NCI-H1105 (cell line): ENCODE measurements at places on chromosomes 2 and 18.

DNA sequence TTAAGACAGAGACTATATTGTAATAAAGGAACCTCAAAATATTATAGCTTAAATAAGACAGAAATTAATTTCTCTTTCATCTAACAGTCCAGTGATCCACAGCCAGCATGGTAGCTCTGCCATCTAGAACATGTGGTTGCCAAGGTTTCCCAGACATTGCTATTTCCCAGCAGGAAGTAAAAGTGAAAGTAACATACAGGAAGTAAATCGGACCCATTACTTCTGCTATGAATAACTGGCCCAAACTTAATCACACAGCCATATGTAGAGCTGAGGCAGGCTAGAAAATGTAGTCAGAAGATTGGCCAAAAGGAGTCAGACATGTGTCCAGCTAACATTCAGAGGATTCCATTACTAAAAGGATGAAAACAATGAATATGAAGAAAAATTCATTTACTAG, 71.0 kb downstream of the NOL4 start:
- DNase-seq, result no peak

- DNase-seq, result no peak
Measured at GRCh38 chr18:48500517-48500916, 38.3 kb upstream of the CTIF start.

GRCh38 chr18:58100154-58100553, 56.1 kb downstream of the NEDD4L start:
- no peak for DNase-seq

DNA sequence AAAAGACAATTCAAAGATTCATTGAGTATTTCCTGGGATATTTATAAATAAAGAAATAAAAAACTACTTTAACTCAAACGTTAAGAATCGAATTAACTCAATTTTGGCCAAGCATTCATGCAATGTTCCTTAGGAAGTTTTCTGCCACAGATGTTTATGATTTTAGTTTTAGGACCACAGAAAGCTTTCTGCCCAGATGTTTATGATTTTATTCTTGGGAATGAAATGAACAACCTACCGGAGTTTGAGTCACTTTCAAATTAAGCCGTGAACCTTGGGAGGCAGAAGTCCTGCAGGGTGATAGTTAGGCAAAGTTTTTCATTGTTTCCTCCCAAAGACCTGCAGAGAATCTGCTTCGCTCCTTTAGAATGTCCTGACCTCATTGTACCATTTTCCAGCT, 34.7 kb upstream of the MBP start:
- no peak for DNase-seq

GRCh38 chr18:56823986-56824565, 172.9 kb downstream of the WDR7 start:
- DNase-seq, result no peak

- DNase-seq, result no peak
Measured at GRCh38 chr2:30732876-30733275, 74.4 kb downstream of the CAPN13 start.

DNA sequence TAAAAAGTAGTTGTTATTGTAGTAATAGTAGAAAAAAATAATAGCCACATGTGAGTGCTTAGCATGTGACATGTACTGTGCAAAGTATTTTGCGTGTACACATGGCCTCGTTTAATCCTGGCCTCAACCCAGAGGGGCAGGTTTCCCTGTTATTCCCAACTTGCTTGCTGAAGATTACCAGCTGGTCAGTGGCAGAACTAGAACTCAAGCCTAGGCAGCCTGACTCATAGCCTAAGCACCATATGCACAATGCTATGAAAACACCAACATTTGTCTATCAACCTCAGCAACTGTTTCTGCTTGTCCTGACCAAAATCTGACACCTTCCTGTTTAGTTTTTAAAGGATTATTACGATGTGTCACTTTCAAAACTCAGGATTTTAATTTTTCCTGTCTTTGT, 234.9 kb upstream of the SMAD7 start:
- no peak for DNase-seq

DNA sequence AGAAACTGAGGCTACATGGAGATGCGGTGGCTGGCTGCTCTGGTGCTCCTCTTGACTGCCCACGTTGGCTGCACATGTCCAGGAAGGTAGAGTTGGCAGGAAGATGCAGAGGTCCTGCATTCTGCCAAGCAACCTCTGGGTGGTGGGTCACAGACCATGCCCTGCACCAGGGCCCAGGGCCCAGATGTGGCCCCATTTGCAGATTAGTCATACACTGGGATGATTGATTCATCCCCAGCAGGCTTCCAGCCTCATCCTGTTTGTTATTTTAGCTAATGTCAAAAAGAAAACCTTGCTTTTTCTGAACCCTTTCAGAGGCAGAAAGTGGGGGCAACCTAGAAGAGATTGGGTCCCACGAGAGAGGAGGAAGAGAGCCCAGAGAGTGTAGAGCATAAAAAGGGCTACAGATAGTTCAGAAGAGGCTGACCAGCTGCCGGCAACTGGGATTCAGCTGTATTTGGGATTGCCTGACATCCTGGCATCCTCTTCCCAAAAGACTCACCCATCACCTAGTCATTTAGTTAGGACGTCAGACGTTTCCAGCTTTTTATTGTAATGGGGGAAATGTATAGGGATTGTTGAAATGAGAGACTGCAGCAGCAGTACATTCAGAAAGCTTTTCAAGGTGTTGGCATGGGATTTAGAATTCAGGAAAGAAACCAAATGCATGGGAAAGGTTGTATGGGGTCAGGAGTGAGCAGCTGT, 101.9 kb downstream of the CTIF start:
- DNase-seq, result no peak

DNA sequence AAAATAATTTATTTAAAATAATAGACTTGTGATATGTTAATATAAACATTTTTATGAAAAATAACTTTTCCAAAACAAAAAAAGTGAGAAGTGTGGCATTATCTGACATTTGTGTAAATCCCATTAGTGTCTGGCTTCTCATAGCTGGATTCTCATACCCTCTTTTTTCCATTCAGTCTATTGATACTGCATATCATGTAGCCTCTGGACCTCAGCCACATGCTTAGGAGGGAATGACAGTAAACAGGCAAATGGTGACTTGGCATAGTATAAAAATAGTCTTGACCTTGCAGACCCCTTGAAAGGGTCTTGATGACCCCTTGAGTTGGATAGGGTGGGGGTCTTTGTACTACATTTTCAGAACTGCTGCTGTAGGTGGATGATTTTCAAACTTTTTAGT, 29.2 kb downstream of the GALNT1 start:
- no peak for DNase-seq

GRCh38 chr2:7097353-7097895, 180.2 kb downstream of the RNF144A start:
- peak; percentile 50 for DNase-seq

DNA sequence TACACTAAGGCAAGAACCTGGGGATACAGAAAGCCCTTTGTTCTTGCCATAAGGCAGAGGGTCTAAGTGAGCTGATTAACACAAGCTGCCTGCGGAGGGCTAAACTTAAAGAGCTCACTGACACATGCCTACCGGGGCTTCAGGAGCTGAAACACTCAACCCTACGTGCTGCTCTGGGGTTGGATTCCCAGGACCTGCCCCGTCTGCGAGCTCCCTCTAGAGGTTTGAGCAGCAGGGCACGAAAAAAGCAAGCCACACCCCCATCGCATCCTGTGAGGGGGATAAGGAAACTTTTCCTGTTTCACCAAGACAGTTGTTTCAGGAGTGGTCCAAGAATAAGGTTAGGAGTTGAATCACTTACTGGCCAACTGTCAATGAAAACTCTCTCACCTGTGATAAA, 562.1 kb downstream of the TMX3 start:
- no peak for DNase-seq

- DNase-seq, result no peak
Measured at GRCh38 chr18:75618146-75618545, 190.6 kb upstream of the SMIM21 start.

GRCh38 chr18:46097431-46097800, 680 bp downstream of the ATP5F1A start:
- no peak for DNase-seq

- no peak for DNase-seq
Measured at GRCh38 chr2:173286153-173286809, 68.4 kb upstream of the CDCA7 start.

GRCh38 chr18:21196426-21196825, 45.6 kb upstream of the GREB1L start:
- no peak for DNase-seq

DNA sequence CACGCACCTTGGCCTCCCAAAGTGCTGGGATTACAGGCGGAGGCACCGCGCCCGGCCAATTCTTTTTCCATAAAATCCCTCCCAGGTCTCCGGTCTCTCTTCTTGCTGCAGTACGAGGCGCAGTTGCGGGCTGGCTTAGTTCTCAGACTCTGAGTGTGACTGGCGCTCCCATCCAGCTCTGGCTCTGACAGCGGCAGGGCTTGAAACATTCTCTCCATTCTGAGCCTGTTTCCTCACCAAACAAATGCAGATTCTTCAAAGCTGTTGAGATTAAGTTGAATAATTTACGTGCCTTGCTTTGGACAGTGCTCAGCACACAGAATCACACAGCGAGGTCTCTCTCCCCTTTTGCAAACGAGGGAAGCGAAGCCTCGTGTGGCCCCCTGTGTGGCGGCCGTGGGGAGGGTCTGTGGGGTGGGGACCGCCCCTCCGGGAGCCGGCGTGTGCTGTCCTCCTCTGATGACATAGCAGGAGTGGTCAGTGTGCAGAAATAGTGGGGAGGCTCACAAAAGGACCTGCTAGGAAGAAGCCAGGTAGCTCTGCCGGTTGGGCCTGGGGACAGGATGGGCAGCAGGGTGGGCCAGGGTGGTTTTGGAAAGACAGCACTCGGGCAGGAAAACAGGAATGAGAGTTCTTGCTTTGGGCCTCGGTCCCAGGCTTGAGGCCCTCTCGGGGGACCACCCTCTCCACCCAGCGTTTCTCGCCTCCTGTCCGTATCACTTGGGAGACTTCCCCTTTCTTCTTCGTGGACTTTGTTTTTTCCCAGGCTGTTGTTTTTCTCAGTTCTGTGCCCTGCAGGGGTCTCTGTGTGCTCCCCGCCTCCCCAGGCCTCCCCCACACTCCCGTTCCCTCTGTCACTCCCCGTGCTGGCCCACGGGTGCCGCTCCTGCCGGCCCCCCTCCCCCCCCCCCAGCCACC, 75.0 kb downstream of the KCNG2 start:
- no peak for DNase-seq
